Dermis microvascular lymphatic vessel endothelial cell (primary cell): ENCODE measurements at places on chromosomes 3 and 15. TPM values are rescaled to one million over a fixed set of nuclear protein-coding genes. Genes with fewer than 3 reads are reported as not detected.

Gene TGM4
- total RNA-seq: 0.13 TPM in 2 replicates

Gene BFSP2
- total RNA-seq: not detected in 2 replicates

Gene EXD1
- total RNA-seq: under 0.01 TPM in 1 of 2 replicates, not detected in the other

Gene CIP2A
- 17.2 and 24.6 TPM in 2 replicates for total RNA-seq

Gene DIS3L
- total RNA-seq: 17.5 and 20.9 TPM in 2 replicates

Gene CCR8
- not detected in 2 replicates for total RNA-seq
